ENCODE measurements at places on chromosomes 5 and 9.

DNA sequence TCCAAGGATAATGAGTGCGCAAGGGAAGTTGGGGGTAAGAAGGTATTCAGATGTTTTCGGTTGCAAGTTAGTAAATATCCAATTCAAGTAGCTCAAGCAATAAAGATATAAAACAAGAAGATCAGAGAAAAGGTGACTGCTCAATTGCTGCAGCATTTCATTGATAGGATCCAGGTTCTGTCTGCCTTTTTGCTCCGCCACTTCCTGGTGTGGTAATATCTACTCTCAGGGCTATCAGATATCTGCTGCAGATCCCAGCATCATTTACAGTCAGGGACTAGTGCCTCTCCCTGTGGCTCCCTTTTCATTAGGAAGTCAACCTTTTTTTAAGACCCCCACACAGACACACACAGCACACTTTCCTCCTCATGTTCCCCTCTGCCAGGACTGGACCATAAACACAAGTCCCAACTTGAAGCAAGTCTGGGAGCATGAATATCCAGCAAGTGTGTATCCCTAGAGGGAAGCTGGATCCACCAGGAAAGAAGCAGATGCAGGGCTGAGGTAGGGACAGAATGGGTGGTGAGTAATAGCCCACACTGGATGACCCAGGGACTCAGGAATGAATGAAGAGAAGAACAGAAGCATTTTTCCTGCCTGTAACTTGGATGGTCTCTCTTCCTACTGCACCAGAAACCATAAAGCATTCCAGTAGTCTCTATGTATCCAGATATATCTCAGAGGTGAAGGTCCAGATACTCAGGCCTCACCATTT is 53.7 kb downstream of the ZNF622 start:
- DNase-seq = no peak

- no peak for DNase-seq
Measured at GRCh38 chr5:153937661-153938060, 101.0 kb downstream of the FAM114A2 start.

DNA sequence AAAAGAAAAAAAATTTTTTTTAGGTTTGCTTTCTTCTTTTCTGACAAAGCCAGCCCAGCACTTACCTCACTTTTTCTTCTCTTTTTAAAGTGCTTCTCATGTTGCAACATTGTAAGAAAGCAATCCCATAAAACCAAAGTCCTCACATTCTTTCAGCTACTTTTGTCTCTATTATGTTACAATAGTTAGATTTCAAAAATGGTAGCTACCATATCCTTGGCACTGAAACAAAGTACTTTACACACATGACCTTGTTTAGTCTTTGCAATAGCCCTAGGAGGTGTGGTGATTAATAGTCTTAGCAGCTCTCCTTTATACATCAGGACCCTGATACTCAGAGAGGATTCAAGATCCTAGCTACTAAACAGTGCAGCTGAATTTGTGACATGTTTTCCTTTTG is 23.5 kb upstream of the CARTPT start:
- DNase-seq = no peak

DNA sequence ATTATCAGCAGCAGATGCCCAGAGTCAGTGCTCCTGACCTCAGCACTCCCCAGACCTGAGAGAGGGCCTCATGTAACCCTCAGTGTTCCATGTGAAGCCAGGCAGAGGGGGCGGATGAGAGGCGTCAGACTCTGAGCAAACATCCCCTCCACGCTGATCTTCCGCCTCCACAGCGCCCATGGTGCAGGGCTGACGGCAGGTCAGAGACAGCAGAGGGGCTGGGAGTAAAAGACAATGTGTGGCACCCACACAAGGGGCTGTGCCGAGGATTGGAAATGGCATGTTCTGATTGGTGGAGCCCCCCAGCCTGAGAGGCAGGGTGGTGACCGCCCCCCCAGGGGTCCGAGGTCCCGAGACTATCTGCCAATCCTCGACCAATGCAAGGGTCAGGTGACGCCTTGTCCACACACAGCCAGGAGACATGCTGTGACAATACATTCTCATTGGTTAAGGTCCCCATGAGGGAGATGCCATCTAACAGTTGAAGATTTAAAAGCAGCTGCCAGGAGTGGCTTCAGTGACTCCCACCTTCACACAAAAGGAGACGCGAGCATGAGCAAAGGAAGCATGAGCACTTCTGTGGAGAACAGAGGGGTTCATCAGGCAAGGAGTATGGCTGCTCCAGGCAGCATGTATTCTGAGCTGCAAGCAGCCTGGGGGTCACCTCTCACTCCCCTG is 19.3 kb upstream of the SLC25A51 start:
- DNase-seq = no peak

- DNase-seq = peak; percentile 40
Measured at GRCh38 chr9:129068990-129069861, 11.7 kb upstream of the DOLPP1 start.

DNA sequence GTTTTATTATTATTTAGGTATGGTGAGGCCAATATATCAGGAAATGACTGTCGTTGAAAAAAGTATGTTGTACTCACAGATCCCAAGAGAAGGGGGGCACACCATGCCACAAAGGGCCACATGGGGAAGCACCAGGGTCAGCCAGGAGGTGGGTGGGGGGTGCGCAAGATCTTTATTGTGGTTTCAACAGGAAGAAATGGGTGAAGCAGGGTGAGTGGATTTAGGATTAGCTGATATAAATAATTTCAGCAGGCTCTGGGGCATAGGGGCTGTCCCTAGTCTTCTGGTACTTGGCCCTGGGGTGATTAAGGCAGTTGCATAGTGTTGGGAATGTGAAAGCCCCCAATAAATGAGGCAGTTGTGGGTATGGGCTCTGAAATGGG is 8.6 kb downstream of the PDCD1LG2 start:
- DNase-seq = no peak

GRCh38 chr9:112332214-112332613 is 1.2 kb downstream of the PTBP3 start:
- DNase-seq = no peak

DNA sequence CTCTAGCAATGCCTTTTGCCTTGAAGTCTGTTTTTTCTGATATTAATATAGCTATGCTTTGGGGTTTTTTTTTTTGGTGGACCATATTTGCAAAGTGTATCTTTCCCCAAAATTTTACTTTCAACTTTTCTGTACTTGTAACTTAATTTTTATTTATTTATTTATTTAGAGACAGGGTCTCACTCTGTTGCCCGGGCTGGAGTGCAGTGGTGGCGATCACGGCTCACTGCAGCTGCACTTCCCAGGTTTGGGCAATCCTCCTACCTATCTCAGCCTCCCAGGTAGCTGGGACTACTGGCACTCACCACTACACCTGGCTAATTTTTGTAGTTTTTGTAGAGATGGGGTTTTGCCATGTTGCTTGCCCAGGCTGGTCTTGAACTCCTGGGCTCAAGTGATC is 20.8 kb downstream of the PRRT1B start:
- DNase-seq = no peak

DNA sequence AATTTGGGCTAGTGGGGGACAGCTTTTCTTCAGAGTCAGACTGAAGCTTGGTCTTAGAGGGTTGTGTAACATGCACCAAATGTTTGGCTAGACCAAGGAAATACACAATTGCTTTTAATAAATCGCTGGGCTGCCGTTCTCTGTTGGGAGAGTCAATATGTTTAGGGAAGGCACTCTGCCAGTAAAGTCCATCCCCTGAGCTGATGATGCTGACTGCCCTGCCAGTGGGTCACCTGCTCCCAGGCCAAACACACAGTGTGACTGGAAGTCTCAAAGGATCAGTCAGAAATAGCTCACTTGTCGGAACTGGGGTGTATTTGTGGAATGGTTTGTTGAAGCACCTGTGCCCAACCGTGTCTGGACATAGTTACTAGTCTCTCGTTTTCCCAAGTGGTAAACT is 17.9 kb upstream of the ZNF474 start:
- DNase-seq = no peak

GRCh38 chr5:168847511-168848073 is 268.4 kb upstream of the PANK3 start:
- no peak for DNase-seq

DNA sequence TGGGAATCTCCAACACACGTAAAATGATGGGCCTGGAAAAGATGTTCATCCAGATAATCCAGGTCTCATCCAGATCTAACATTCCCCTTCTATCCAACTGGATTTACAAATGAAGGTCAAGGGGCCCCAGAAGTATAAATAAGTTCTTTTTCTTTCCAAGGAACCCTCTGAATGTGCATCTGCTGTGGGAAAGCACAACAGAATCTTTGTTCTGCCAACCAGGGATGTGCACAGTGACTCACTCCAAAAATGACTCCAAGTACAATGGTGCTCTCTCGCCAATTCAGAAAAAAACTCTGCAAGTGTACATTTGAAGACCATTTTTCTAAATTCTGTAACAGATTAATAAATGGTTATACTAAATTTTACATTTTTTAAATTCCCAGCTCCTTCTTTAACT is 12.4 kb downstream of the RAPGEF6 start:
- DNase-seq = no peak

GRCh38 chr9:98596486-98596885 is 112.2 kb downstream of the GABBR2 start:
- DNase-seq = no peak

DNA sequence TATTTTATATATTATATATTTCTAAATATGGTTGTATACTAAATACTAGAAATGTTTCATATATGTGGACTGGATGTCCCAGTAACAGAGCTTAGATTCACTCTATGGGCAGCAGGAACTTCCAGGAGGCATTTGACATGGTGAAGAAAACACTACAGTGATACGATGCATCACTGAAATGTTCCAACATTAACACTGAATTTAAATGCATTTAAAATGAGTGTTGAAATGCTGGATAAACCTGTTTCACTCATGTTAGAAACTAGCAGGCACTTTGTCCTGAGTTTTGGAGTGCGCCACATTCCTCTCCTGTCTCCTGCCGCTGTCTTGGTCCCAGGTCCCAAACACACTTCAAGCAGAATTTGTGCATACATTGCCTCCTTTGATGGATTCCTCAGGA is 237.8 kb upstream of the NFIL3 start:
- DNase-seq = no peak

GRCh38 chr9:135380311-135380960 is 99.1 kb upstream of the PPP1R26 start:
- no peak for DNase-seq

DNA sequence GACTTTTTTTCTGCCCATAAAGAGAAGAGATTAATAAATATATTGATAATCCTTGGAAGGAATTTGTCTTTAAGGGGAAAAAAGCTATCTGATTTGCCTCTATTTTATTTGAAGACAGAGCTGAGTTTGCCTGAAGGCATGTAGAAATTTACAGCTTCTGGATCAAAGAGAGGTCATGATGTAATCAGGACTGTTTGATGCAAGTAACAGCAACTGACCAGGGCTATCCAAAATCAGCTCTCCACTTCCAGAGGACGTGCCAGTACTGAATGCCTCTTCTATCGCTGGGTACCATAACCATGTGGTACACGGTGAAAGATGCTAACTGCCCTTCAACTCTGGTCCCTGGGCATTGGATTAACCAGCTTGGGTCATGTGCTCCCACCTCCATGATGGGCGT is 90.6 kb downstream of the ZFAND5 start:
- DNase-seq = no peak

- DNase-seq = no peak
Measured at GRCh38 chr5:43753069-43753468, 150.1 kb downstream of the NNT start.

GRCh38 chr5:132828846-132829494 is 1.5 kb downstream of the SHROOM1 start:
- no peak for DNase-seq

DNA sequence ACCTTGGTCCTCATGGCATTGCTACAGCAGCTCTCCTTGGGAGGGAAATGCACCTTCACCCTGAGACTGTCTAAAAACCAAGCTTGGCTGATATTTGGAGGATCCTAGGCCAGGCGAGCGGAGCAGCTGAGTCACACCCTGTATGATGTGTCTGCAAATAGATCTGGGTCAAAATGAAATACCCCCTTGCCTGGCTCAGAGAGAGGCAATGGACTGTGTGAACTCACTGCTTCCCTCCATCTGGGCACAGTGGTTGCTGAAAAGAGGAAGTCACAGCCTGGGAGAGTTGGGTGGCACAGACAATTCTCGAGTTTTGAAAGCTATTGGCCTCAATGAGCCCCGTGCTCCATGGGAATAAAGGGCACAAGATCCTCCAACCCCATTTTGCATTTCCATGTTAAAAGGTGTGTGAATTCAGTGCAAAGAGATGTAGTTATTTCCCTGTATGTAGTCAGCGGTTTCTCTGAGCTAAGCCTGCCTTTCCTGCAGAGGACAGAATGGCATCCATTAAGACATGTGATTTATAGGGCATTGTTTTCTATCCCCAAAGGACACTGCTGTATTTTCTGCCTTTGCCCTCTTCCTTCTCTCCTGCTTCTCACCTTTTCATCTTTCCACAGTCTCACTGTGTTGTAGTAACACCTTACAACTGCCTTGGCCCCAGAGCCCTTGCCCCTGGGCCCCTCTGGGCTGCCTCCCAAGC is 177.2 kb downstream of the GADD45G start:
- no peak for DNase-seq

GRCh38 chr5:124789104-124789605 is 42.7 kb upstream of the ZNF608 start:
- DNase-seq = no peak

GRCh38 chr5:110734101-110734500 is 4.7 kb upstream of the SLC25A46 start:
- DNase-seq = no peak

- DNase-seq = no peak
Measured at GRCh38 chr5:129474544-129474943, 14.4 kb downstream of the ADAMTS19 start.

- DNase-seq = peak; percentile 75
Measured at GRCh38 chr9:131402738-131403492, 9.0 kb downstream of the PRRC2B start.

DNA sequence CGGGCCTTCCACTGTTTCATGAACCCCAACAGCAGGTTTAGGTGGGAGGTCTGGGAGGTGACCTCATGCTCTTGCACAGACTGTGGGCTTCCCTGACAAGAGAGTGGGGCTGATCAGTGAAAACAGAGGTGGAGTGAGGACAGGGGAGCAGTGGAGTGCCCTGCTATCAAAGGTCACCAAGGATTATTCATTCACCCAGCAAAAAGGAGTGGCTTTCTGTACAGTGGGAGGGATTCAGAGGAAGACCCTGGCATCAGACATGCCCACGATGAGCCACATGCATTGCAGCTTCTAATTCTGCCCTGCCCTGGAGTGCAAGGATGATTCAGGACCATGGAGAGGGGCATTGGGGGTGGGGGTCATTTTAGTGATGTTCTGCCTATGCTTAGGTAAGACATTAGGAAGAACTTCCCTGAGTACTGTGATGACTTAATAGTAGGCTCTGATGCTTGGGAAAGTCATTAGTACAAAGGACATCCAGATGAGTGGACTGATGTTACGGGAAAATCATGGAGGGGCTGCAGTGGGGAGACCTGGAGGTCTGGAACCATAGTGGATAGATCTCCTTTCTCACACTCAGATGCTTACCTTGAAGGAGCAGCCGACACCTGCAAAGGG is 12.8 kb downstream of the TRAF1 start:
- no peak for DNase-seq

GRCh38 chr5:112006721-112007120 is 249.7 kb upstream of the NREP start:
- no peak for DNase-seq

GRCh38 chr9:34998266-34998665 is 8.7 kb downstream of the DNAJB5 start:
- DNase-seq = no peak

Data from ecto neural progenitor cell (in vitro differentiated cells).